ENCODE measurements at places on chromosomes 5 and 9.

DNA sequence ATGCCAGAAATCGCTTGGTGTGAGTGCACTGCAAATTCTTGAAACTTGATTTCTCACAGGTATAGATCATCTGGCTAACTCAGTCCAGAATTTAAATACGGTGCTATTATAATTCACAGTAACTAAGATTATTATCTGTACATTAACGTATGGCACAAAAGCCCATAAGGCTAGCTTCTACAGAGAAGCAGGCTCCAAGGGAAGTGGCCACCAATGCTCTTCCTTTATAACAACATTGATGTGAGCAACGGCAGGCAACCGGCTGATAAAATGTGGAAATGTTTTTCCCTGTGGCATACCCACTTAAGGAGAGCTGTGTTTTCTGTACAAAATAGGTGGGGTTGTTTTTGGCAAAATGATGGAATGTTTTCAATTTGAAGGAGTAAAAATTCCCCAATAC, 35.7 kb downstream of the SEMA4D start:
- no peak for DNase-seq

GRCh38 chr5:137022043-137022442, 477.1 kb downstream of the SPOCK1 start:
- DNase-seq: peak; percentile 60

- no peak for DNase-seq
These were observed 75.3 kb downstream of the PIK3R1 start for GRCh38 chr5:68290847-68291246.

DNA sequence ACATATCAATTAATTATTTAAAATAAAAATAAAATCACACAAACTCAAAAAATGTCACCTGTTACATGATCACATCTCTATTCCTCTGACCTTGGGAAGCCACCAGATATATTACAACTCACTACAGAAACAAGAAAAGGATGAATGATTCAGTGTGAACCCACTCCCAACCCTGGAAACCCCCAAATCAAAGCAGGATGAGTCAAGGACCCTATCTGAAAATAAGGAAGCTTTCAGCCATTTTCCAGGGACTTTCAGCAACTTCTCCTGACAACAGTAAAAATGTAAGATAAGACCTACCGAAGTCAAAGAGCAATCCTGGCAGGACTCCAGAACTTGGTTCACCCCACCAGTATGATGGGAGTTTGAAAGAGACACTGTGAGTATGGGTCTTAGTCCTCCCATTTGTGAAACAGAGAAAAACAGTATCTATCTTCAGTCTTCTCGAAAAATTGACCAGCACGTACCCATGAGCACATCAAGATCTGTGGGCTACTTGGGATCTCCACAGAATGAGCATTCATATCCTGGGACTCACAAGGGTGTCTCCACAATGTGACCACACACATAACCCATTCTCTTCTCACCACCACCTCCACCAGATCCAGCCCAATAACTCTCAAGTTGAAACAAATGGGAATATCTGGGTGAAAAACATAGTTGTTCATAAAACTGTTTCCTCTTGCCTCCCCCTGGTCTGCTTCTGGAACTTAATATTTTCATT, 9.9 kb downstream of the NRG2 start:
- no peak for DNase-seq

DNA sequence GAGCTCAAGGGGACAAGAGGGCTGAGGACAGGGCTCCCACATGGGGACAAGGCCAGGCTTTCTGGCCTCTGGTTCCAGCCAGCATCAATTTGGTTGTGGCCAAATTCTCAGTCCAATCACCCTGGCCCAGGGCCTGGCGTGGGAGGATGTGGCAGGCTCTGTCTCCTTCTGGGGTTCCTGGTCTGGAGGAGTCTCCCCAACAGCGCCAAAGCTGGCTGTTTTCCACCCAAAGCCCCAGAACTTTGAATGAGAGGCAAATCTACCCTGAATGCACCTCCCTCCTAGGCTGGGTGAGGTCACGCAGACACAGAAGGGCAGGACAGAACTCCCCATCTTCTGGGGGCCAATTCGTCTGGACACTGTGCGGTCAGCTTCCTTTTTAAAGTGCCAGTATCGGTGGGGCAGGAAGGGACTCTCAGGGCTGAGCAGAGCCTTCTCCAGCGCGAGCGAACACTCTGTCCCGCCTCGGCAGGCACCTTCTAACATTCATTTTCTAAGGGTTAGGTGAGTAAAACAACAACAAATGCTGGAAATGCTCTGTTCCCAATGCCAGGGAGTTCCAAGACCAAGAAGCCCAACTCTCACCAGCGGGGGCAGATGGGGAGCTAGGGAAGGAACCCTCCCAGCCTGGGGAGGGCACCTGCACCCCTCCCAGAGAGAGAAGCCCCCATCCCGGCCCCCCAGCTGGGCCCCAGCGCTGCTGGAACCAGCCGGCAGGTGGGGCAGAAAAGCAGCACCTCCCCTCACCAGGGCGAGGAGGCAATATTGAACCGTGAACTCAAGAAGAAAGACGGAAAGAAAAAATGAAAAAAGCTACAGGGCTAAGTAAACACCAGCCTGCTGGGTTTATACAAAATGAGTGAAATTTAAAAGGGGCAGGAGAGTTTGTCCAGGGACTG, 3.7 kb upstream of the DPM2 start:
- DNase-seq: no peak

DNA sequence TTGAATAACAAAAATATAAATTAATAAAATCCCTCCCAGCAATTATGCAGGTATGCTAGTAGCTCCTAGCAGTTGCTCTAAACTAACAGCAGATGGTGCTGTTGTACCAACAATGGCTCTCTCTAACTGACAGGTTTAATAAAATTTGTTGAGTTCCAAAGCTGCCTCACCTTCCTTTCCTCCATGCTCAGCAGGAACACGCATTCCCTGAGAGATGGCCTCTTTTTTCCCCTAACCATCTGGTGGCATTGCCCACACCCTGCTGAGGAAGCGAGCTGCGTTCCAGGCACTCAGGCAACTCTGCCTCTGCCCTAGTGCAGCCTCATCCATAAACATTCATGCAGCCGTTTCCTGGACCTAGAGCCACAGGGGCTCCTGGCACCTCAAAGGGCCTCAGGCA, 106.2 kb downstream of the KLHL3 start:
- DNase-seq: peak; percentile 45

DNA sequence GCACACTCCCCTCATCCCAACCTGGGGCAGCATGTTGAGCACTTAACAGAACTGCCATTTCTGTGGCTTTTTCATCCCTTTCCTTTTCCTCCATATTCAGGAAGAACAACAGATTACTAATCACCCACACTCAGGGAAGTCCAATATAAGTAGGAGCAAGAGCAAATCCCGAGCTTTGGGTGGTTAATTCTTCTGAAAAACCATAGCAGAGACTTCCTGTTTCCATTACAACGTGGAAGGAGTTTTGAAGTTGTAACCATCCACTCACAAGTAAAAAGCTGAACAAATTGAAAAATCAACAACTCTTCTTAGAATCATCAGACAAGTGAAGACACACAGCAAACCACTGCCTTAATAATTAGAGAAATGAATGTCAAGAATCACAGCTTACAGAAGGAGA, 8.2 kb downstream of the CTSL start:
- no peak for DNase-seq

- DNase-seq: no peak
These were observed 731.8 kb downstream of the SEMA5A start for GRCh38 chr5:8814105-8814504.

DNA sequence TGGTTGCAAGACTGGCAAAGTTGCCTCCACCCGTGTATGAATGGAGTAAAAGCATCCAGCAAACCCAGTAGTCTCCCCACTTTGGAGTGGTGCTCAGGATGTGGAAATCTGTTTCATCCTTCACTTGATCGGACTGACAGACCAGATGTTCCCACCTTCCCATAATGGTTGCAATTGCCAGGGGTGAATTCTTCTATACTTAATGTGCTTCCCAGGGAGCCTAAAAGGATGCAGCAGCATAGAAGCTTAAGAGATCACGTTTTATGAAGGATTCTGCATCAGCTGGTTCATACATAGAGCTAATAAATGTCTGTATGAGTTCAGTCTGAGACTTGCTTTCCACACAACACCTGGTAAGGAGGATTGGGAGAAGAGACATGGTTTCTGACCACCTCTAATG, 198.8 kb upstream of the S1PR3 start:
- no peak for DNase-seq
